ENCODE measurements at places on chromosomes 12 and 14.

- no peak for DNase-seq
Observed at GRCh38 chr14:88493392-88494185, 61.2 kb downstream of the PTPN21 start.

GRCh38 chr14:44135972-44136371 lies 371.1 kb downstream of the FSCB start:
- no peak for DNase-seq

DNA sequence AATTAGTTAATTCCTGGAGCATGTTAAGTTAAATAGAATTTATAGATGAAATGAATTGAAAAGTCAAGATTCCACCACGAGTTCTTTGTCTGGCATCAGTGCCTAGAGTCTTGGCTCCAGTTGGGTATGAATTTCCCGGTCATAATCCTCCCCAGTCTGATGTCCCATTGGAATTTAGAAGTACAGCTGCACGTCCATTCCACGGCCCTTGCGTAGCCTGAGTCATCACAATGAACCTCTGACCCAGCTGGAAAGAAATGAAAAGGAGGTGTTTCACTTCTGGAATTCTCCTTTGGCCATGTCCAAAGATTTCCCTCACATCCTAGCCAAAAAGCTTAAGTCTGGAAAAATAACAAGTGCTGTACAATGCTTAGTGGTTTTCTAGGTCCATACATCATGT lies 122.7 kb downstream of the KICS2 start:
- DNase-seq = no peak

DNA sequence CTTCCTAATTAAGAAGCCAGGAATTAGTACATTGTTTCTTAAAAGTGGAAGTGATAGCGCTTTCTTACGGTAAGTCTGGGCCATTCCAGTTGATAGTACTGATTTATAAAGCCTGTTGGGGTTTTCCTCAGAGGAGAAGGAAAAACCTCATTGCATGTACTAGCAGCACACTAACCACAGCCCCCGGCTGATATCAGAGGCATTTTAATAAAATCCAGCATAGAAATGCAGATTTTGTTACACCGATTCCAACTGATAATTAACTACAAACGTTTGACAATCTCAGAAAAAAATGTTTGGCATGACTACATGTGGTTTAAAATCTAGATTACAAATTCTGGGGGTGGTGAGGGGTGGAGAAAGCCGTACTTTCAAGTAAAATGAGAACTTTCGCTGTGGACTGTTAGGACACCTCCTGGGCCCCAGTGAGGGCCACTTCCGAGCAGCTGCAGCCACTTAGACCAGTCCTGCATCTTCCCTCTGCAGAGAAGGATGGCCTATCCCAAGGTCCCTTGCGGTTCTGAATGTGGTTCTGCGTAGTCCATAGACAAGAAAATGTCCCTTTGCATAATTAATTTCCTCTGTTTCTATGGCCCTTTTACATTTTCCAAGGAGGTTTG lies 374.4 kb downstream of the NUAK1 start:
- no peak for DNase-seq

DNA sequence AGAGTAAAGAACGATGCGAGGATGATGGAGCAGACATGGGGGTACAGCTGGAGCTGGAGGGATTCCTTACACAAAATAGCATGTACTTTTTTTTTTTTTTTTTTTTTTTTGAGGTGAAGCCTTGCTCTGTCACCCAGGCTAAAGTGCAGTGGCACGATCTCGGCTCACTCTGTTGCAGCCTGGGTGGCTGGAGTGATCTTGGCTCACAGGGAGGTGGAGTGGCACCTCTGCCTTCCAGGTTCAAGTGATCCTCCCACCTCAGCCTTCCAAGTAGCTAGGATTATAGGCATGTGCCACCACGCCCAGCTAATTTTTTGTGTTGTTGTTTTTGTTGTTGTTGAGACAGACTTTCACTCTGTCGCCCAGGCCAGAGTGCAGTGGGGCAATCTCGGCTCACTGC lies 5.1 kb upstream of the RASAL1 start:
- no peak for DNase-seq

GRCh38 chr12:116365114-116365513 lies 87.6 kb upstream of the MED13L start:
- DNase-seq = no peak

DNA sequence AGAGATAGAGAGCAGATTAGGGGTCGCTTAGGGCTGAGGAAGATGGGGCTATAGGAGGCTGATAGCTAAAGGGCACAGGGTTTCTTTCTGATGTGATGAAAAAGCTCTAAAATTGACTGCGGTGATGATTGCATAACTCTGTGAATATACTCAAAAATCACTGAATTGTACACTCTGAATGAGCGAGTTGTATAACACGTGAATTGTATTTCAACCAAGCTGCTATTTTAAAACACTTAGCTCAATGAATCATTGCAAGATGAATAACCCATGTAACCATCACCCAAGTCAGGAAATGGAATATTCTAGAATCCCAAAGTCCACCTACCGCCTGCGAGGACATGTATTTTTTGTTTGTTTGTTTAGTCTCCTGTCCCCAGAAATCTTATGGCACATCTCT lies 60.1 kb upstream of the CCND2 start:
- no peak for DNase-seq

- DNase-seq = no peak
Observed at GRCh38 chr14:59037086-59037485, 151.4 kb upstream of the DAAM1 start.

Measured in brain pericyte (primary cell).